ENCODE measurements at places on chromosomes 13 and 19.

- DNase-seq = peak; percentile 97
These were observed 7.3 kb downstream of the OPA3 start for GRCh38 chr19:45577111-45577905.

DNA sequence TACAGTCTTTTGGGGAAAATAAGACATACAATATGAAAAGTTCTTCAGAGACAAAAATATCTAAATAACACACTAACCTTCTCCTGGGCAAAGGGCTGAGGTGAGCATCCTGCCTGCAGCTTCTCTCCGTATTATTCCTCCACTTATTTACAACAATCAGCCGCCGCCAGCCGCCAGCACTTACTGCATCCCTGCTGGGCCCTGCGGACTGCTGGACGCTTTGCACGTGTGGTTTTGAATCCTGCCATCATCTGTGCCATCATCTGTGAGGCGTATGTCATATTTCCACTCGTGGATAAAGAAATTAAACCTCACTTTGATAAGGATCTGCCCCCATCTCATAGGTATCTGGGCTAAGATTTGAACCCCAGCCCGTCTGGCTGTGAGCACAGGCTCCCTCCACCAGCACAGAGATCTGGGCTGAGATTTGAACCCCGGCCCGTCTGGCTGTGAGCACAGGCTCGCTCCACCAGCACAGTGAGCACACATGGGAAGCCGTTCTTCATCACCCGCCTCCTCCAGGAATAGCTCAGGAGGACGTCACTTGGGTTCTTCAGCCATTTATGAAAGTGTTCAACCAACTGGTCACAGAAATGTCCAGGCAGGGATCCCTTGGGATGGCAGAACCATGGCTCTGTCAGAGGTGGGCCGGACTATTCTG, 35.2 kb upstream of the TUBGCP3 start:
- DNase-seq = no peak

- peak; percentile 62 for DNase-seq
These were observed 24.1 kb upstream of the UBAC2 start for GRCh38 chr13:99176309-99177276.

DNA sequence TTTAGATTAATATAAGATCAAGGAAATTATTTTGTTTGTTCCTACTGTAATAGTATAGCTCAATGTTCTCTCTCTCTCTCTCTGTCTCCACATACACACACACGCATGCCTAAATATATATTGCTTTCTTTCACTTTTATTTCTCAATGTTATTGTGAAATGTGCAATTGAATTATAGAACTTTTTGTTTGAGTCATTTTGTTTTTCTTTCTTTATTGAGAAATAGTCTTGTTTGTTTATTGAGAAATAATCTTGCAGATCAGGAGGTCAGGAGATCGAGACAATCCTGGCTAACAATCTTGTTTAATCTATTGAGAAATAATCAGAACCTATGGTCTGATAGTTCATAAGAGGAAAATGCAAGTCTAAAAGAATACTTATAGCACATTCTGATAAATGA, 1581.3 kb downstream of the EFNB2 start:
- no peak for DNase-seq

- DNase-seq = no peak
These were observed 16.0 kb downstream of the PIP5K1C start for GRCh38 chr19:3684054-3684816.

DNA sequence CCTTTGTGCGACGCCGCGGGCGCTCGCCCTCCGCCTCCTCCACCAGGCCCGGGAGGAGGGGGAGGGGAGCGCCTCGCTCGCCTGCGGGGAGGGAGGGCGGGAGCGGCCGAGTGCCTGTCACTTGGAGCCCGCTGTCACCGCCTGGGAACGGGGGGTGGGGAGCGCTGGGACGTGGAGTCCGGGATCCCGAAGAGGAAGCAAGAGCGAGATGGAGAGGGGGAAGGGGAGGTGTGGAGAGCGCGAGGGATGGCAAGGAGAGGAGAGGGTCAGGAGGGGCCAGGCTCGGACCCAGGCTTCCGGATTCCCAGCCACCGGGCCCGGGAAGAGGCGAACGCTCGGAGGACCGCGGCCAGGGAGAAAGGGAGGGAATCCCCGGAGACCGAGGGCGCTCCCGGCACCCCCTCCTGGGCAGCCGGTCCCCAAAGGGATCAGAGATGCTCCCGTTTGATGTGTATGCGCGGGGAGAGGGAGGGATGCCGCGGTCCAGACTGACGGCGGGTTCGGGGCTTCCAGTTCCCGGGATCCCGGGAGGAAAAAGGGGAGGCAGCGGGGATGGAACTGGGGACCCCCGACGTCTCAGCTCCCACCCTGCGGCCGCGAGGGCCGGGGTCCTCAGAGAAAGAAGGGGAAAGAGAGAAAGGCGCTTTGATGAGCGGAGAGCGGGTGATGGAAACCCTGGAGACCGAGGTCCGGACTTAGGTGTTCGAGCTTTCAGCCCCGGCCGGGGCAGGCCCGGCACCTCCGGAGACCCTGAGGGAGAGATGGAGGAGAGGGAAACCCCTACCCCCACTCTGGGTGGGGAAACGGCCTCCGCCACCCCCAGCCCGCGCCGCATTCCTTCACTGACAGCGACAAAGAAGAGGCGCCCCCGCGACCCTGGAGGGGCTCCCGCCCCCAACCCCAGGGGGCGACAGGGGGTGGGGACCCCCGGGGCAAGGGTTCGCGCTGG, 4.7 kb upstream of the DPF1 start:
- DNase-seq = no peak

GRCh38 chr19:45901912-45902650, at the start of gene MYPOP:
Gene MYPOP, minus strand, starts transcription at chr19:45902613. Its CDS starts 840 bp downstream, at chr19:45901773.
- peak; percentile 40 for DNase-seq

DNA sequence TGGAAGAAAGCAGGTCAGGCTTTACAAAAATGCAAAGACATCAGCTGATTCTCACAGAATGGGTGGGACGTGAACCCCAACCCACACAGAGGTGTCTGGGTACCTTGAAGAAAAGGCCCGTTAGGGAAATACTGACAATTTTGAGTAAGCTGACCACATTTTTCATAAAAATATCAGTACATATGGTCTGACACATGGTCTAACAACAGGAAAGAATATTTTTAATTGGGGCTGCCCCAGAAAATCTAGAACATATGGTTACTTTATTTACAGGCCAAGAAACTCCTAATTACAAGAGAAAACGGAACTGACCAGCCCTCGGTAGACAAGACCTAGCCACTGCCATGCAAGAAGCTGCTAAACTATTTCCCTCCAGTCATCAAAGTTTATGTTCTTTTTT, 48.7 kb upstream of the ITM2B start:
- DNase-seq = no peak

- peak; percentile 43 for DNase-seq
These were observed at the start of gene ACP7 for GRCh38 chr19:39083983-39084731. Gene ACP7, plus strand, starts transcription at chr19:39084368. Its CDS starts 902 bp downstream, at chr19:39085270.

DNA sequence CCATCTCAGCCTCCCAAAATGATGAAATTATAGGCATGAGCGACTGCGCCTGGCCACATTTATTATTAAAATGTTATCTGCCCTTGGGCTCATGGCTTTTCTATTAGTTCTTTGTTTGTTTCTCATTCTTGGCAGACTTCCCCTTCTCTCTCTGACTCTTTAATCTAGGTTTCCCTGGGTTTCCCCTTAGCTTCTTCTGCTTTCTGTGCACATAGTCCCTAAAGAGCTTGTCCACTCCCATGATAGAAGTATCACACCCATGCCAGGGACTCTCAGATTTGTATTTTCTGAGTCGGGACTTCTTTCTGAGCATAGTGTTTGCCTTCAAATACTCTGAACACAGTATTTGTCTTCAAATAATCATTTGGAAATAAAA, 38.6 kb upstream of the ITM2B start:
- peak; percentile 53 for DNase-seq

GRCh38 chr19:38635483-38636399, 11.7 kb upstream of the ACTN4 start:
- no peak for DNase-seq

All from GM23248 (cell line).